Activated T-cell treated with anti-CD3 and anti-CD28 coated beads, Interleukin-2, amount 50 U/mL, for 72 hours (primary cell): ENCODE measurements at places on chromosomes 11 and 22.

GRCh38 chr11:83174008-83174407 lies 17.1 kb downstream of the PCF11 start:
- no peak for DNase-seq

GRCh38 chr11:69467196-69467595 lies 14.3 kb upstream of the LINC01488 start:
- DNase-seq = no peak

DNA sequence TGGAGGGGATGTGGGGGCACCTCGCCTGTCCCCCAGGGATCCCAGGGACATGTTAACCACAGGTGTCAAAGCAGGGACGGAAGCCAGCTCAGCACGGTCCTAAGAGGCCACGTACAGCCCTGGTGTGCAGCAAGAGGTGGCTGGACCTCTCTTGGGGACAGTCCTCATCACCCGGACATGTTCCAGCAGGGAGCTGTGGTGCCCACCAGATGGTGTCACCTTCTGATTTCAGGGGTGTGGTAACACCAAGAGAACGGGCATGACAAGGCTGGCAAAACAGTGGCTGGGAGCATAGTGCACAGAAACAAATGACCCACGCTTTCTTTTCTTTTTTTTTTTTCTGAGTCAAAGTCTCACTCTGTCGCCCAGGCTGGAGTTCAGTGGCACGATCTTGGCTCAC lies 25.6 kb upstream of the COMT start:
- DNase-seq = no peak

DNA sequence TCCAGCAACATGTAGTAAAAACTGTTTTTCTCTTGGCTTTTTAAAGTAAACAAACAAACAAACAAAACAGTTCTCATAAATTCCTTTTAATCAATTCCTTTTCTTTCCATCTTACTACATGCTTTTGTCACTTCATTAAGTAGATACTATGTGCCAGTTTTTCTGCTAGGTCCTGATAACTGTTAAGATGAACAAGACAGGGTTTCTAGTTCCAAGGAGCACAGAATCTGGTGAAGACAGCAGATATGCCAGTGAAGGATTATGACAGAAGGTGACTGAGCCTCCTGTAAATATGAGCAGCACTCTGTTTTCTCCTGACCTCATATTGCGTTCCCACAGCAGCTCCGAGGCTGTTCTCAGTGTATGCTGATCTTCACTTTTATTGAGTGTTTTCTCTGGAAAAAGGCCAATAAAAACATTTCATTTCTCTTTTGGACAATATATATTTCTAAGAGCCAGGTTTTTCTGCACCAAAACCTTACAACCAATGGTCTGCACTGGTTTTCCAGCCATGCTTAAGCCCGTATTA lies 45.8 kb downstream of the HEPHL1 start:
- DNase-seq = no peak
